ENCODE measurements at places on chromosomes 6 and 20. TPM values are rescaled to one million over a fixed set of nuclear protein-coding genes. Genes with fewer than 3 reads are reported as not detected.

SLC24A3 gene
- total RNA-seq: 0.09 TPM

EEF1A2 gene
- total RNA-seq: 3.2 TPM

WFDC10A gene
- total RNA-seq: not detected

MUC22 gene
- total RNA-seq: not detected

LIN28B gene
- total RNA-seq: not detected

COL21A1 gene
- total RNA-seq: 0.42 TPM

SIRPD gene
- not detected for total RNA-seq

CPNE5 gene
- 0.05 TPM for total RNA-seq

SMLR1 gene
- total RNA-seq: not detected

BTNL2 gene
- total RNA-seq: not detected

NKX2-4 gene
- total RNA-seq: not detected

ACSS1 gene
- 1.3 TPM for total RNA-seq

SLC22A23 gene
- total RNA-seq: 24.8 TPM

SMIM29 gene
- total RNA-seq: 19.2 TPM

TNFRSF6B gene
- 31.8 TPM for total RNA-seq

TRMT11 gene
- 16.9 TPM for total RNA-seq

PEDS1 gene
- 91.9 TPM for total RNA-seq

LATS1 gene
- total RNA-seq: 7.4 TPM

MATN4 gene
- total RNA-seq: 0.05 TPM

SIRPG gene
- total RNA-seq: not detected

PACSIN1 gene
- total RNA-seq: not detected

FOXQ1 gene
- 7.7 TPM for total RNA-seq

PFDN6 gene
- 65.0 TPM for total RNA-seq

PTCRA gene
- total RNA-seq: not detected

OR2H1 gene
- total RNA-seq: not detected

CD2AP gene
- 26.6 TPM for total RNA-seq

MAP7 gene
- 22.4 TPM for total RNA-seq

C6orf132 gene
- 36.0 TPM for total RNA-seq

IFT52 gene
- total RNA-seq: 15.0 TPM

GABRR1 gene
- total RNA-seq: not detected

PPP1R3G gene
- 0.28 TPM for total RNA-seq

PPARD gene
- total RNA-seq: 27.0 TPM

KIAA1755 gene
- total RNA-seq: not detected

CST2 gene
- total RNA-seq: not detected

ZSCAN23 gene
- total RNA-seq: 1.4 TPM

TMEM170B gene
- total RNA-seq: 0.05 TPM

DDX43 gene
- total RNA-seq: 0.07 TPM

FARS2 gene
- total RNA-seq: 13.5 TPM

POU3F2 gene
- not detected for total RNA-seq

ESR1 gene
- total RNA-seq: not detected

PRDM13 gene
- total RNA-seq: not detected

MYMX gene
- total RNA-seq: not detected

LRRC73 gene
- 0.21 TPM for total RNA-seq

VSX1 gene
- total RNA-seq: not detected

RHAG gene
- total RNA-seq: not detected

ZNF831 gene
- not detected for total RNA-seq

POM121L2 gene
- total RNA-seq: not detected

Data from airway epithelial cell (primary cell).